ENCODE measurements at places on chromosomes 13 and 19.

GRCh38 chr13:88246239-88246638, 575.1 kb downstream of the SLITRK5 start:
- DNase-seq = no peak

DNA sequence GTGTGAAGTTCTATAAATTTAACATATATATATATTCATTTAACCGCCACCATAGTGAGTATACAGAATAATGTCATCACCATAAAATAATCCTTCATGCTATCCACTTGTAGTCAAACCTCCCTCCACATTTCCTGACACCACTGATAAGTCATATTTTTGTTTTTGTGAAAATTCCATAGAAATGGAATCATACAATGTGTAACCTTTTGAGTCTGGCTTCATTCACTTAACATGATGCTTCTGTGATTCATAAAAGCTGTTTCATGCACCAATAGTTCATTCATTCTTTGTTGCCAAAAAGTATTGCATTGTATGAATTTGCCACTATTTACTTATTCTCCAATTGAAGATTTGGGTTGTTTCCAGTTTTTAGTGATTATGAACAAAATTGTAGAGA, 497.5 kb upstream of the PCDH20 start:
- DNase-seq = no peak

- DNase-seq = peak; percentile 44
Observed at GRCh38 chr13:33004511-33004910, 11.7 kb upstream of the KL start.

- DNase-seq = no peak
Observed at GRCh38 chr19:821825-822503, at the start of gene PLPPR3. Gene PLPPR3 (minus strand): TSS chr19:821955. CDS start chr19:821559, 396 bp downstream.

- no peak for DNase-seq
Observed at GRCh38 chr13:36752673-36753072, 66.3 kb upstream of the RFXAP start.

- DNase-seq = no peak
Observed at GRCh38 chr13:32047088-32047487, 15.5 kb downstream of the FRY start.

DNA sequence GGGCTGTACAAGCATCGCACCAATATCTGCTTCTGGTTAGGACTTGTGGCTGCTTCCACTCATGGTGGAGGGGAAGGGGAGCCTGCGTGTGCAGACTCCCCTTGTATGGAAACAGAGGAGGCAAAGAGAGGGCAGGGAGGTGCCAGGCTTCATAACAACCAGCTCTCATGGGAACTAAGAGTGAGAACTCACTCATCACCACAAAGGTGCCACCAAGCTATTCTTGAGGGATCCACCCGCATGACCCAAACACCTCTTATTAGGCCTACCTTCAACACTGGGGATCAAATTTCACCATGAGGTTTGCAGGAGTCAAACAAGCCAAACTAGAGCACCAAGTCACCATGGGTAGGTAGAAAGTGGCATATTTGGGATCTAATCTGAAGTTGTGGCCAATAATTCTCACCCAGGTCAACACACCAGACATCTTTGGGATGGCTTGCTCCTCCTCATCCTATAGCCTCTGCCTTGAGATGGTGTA, 46.4 kb downstream of the RUBCNL start:
- no peak for DNase-seq

DNA sequence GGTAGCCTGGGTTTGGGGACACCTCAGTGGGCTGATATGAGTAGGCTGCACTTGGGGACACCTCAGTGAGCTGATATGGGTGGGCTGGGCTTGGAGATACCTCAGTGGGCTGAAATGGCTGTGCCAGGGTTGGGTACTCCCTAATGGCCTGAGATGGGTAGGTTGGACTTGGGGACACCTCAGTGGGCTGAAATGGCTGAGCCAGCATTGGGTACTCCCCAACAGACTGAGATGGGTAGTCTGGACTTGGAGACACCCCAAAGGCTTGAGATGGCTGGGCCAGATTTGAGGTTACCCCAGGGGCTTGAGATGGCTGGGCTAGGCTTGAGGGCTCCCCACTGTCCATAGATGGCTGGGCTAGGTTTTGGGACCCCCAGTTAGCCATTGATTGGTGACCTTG, 12.1 kb downstream of the IQCN start:
- no peak for DNase-seq

DNA sequence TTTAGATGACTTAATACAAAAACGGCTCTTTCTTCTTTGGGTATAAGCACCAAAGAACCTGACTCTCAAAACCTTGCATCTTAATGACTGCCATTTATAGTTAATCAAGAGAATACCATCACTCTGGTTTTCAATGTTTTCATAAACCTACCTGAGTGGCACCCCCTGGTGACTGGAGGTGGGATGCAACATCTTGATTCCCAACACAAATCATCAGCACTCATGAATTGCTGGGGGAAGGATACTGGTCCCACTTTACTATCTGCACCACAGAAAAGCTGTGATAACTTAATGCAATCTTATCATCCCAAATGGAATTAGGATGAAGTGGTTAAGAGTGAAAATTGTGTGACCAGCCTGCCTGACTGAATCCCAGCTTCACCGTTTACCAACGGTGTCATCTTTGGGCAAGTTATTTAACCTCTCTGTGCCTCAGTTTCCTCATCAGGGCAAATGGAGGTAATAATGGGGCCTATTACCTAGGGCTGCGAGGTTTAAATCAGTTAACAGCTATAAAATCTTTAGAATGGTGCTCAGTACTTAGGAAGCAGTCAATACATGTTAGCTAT, 366.4 kb downstream of the KLF12 start:
- DNase-seq = no peak

DNA sequence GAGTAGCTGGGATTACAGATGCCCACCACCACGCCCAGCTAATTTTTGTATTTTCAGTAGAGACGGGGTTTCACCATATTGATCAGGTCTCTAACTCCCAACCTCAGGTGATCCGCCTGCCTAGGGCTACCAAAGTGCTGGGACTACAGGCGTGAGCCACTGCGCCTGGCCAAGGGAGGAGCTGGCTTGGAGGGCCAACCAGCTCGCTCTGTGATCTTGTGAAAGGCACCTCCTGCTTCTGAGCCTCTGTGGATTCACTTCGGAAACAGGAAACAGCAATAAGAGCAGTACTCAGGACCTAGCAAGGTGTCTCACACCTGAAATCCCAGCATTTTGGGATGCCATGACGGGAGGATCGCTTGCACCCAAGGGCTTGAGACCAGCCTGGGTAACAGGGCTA, 2.0 kb upstream of the ELL start:
- no peak for DNase-seq

GRCh38 chr13:110714797-110715394, 1.4 kb downstream of the ING1 start:
- DNase-seq = no peak

GRCh38 chr13:112991609-112992008, 22.6 kb downstream of the MCF2L start:
- DNase-seq = no peak

DNA sequence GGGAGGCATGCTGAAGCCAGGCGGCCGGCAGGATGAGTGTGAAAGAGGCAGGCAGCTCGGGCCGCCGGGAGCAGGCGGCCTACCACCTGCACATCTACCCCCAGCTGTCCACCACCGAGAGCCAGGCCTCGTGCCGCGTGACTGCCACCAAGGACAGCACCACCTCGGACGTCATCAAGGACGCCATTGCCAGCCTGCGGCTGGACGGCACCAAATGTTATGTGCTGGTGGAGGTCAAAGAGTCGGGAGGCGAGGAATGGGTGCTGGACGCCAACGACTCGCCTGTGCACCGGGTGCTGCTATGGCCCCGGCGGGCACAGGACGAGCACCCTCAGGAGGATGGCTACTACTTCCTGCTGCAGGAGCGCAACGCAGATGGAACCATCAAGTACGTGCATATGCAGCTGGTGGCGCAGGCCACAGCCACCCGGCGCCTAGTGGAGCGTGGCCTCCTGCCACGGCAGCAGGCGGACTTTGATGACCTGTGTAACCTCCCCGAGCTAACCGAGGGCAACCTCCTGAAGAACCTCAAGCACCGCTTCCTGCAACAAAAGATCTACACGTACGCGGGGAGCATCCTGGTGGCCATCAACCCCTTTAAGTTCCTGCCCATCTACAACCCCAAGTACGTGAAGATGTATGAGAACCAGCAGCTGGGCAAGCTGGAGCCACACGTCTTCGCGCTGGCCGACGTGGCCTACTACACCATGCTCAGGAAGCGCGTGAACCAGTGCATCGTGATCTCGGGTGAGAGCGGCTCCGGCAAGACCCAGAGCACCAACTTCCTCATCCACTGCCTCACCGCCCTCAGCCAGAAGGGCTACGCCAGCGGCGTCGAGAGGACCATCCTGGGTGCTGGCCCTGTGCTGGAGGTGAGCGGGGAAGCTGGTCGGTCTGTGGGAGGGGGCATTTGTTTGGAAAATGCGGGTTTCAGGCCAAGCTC, 26.4 kb downstream of the MYO9B start:
- DNase-seq = no peak

DNA sequence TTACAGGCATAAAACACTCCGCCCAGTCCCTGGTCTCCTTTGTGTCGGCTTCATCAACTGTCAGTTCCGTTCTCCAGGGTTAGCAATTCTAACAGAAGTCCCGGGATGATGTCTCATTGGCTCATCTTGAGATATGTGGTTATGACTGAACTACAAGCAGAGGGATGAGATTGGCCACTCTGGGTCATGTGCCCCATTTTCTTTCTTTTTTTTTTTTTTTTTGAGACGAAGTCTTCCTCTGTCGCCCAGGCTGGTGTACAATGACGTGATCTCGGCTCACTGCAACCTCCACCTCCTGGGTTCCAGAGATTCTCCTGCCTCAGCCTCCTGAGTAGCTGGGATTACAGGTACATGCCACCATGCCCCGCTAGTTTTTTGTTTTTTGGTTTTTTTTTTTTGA, 95.4 kb upstream of the MRI1 start:
- no peak for DNase-seq

DNA sequence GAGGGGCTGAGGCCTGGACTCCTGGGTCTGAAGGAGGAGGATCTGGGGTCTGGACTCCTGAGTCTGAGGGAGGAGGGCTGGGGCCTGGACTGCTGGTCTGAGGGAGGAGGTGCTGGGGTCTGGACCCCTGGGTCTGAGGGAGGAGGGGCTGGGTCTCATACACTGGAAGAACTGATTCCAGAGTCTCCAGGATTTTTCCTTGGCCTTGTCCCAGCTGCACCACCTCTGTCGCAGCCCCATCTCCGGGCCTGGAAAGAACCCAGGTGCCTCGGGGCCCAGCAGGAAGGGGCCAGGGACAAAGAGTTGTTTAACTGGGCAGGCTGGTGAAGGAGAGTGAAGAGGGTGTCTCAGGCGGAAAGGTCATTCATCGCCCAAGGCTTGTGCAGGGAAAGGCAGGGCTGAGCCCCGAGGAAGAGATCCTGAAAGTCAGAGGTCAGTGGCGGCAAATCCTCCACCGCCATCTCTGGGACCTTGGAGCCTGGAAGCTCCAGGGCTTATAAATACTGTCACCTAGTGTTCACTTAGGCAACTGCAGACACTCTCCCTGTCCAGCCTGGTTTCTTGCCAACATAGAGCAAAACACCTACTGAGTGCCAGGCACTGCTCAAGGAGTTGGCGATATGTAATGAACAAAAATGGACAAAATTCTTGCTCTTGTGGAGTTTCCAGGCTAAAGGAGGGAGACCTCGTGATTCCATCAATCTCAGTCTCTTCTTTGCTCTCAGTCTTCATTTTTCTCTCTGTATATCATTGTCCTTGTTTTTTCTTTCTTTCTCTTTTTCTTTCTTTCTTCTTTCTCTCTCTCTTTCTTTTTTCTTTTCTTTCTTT, 4.4 kb upstream of the KCNN4 start:
- DNase-seq = peak; percentile 82

DNA sequence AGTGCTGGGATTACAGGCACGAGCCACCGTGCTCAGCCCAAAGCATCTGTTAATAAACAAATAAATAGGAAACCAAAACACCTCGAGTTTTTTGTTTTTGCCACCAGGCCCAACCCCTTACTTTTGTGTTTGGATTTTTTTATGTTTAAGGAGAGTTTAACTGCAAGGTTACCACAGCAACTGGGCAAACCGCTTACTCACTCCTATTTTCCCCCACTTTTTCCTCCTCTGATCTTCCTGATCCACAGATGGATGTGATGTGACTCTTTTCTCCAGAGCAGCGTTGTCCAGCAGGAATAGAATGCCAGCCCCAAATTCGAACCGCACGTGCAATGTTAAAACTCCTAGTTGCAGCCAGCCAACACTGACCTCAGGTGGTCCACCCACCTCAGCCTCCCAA, 2.1 kb upstream of the PNMA8B start:
- DNase-seq = no peak

DNA sequence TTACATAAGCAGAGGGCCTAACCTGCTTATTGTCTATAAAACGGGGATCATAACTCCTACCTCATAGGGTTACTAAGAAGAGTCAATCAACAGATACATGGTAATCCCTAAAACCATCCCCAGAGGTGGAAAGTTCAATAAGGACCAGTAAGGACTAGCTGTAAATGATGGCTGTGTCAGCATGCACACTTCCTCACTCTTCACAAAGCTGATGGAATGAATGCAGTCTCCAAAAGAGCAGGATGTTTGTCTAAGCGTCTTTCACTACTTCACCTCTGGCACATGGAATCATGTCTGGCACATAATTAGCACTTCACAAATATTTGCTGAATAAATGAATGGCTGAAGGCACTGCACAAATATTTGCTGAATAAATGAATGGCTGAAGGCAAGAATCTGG, 134.2 kb downstream of the MIPEP start:
- no peak for DNase-seq

DNA sequence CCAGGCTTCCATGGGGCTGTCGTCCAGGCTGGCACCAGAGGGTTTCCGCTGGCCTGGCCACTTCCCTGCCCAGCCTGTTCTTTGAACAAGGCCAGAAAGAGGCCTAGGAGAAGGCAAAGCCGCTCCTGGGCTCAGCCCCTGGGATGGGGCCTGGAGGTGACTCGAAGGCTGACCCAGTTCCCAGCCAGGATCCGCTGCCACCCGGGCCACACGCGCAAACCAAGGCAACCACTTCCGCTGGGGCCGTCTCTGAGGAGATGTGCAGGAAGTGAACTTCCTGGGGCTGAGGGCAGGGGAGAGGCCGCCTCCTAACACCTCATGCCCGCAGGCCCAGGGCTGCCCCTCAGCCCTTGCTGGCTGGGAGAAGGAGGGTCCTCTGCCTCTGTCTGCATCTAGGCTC, 15.2 kb downstream of the PLEKHF1 start:
- DNase-seq = peak; percentile 78

DNA sequence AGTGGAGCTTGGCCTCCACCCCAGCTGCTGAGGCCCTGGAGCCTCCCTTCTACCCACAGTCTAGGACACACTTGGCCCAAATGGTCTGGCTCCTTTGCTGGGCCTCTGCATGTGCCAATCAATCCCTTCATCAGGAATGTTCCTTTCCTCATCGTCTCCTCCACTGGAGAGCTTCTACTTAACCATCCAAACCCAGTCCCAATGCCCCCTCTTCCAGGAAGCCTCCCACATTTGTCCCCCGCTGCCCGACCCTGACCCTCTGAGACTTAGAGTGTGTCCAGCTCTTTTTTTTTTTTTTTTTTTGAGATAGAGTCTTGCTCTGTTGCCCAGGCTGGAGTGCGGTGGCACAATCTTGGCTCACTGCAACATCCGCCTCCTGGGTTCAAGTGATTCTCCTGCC, 2.5 kb downstream of the DUS3L start:
- DNase-seq = no peak

Measured in KBM-7 (cell line).